ENCODE measurements at places on chromosomes 5 and 9. TPM values are rescaled to one million over a fixed set of nuclear protein-coding genes. Genes with fewer than 3 reads are reported as not detected.

The INSL4 gene
- not detected for total RNA-seq

The IL13 gene
- not detected for total RNA-seq

The C1QTNF3 gene
- total RNA-seq, result 2.0 TPM

The PTGDS gene
- 16.1 TPM for total RNA-seq

The IRX2 gene
- 1.4 TPM for total RNA-seq

The TICAM2 gene
- 9.5 TPM for total RNA-seq

The PCDHGA11 gene
- 8.4 TPM for total RNA-seq

The ROPN1L gene
- total RNA-seq, result 1.8 TPM

The PCDH12 gene
- 0.29 TPM for total RNA-seq

The C9orf85 gene
- total RNA-seq, result 11.8 TPM

Data from myometrial cell (primary cell).